ENCODE measurements at places on chromosomes 16 and 17.

DNA sequence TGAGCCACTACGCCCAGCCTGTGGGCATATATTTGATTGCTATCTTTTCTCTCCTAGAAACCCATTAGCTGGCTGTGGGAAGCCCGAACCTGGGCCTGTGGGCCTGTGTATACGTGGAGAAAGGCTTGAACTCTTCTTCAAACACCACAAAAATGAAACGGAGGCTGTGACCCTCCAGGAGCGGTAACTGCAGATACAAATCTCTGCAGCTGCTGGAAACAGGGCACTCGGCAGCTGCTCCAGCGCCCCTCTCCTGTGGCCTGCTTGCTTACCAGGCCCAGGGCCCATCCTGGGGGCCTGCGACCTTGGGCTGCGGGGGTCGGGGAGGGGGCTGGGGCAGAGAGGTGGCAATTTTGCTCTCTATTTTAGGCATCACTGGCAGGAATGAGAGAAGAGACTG lies 28.0 kb upstream of the MTSS2 start:
- DNase-seq: no peak

DNA sequence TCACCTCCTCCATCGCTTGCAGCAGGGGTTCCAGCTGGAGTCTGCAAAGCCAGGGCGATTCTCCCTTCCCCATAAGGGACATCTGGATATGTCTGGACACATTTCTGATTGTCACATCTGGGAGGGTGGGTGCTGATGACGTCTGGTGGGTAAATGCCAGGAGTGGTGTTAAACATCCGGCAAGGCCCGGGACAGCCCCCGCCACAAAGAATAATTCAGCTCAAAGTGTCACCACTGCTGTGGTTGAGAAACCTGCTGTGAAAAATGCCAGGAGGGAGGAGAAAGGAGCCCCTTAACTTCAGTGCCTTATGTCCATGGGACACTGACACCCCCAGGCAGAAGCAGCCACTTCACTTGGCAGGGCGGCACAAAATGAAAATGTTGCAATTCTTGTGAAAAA lies 179.4 kb upstream of the SDK2 start:
- DNase-seq: no peak

GRCh38 chr16:66900721-66901441 lies 17.8 kb downstream of the CDH16 start:
- no peak for DNase-seq

- no peak for DNase-seq
Observed at GRCh38 chr16:69329369-69330285, 761 bp downstream of the PDF start.

DNA sequence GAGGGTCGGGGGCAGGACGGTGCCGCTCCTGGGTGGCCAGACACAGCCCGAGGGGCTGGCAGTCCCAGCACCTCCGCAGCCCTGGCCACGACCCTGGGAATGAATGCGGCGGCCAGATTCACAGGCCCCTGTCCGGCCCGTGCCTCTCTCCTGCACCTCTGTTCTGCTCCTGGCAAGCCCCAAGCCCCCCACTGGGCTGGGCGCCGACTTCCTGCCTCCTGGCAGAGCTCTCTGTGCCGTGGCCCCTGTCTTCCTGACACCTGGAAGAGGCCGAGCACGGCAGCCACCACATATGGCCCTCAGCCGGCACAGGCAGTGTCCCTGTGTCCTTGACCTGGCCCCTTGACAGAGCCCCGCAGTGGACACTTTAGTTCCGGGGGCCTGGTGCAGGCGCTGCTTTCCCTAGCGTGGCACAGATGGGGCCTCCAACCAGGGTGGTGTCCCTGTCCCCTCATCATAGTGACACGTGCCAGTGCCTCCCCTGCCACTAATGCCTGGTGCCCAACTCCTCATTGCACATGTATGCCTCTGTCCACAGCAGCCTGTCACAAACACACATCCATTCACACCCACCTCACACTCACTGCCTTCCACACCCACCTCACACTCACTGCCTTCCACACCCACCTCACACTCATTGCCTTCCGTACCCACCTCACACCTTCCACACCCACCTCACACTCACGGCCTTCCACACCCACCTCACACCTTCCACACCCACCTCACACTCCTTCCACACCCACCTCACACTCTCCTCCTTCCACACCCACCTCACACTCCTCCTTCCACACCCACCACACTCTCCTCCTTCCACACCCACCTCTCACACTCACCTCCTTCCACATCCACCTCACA lies 110.6 kb upstream of the PLCG2 start:
- no peak for DNase-seq

DNA sequence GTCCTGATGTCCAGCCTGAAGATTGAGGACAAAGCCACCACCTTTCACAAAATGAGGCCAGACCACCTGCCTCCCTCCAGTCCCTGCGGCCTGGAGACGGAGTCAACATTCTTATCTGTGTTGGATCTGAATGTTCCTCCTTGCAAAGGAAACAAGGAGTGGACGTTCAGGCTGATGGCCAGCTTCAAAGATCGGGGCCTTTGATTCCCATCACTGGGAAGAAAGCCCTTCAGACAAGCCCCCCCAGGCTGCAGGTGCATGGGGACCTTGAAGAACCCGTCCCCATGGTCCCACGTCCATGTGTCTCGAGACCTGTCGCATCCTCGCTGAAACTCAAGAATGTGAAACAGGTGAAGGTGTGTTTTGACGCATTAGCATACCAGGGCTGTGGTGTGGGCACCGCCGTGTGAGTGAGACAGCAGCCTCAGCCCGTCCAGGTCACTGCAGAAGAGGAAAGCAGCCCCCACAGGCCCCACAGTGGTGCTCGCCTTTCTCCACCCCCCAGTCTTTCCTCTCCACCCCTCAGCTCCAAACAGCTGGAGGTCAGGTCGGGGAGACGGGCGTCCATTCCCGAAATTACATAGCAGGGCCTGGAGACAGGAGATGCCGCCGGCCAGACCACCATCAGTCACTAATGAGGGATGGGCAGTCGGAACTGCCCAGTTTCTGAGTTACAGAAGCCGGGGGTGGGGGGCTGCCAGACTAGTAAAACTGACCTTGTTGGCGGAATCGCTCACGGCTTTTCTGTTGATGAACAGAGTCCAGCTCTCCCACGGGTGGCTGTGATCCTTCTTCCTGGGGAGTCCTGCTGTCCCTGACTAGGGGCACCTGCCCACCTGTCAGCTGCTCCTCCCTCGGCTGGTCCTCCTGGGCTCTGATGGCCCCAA lies 877 bp upstream of the CSNK1D start:
- no peak for DNase-seq

DNA sequence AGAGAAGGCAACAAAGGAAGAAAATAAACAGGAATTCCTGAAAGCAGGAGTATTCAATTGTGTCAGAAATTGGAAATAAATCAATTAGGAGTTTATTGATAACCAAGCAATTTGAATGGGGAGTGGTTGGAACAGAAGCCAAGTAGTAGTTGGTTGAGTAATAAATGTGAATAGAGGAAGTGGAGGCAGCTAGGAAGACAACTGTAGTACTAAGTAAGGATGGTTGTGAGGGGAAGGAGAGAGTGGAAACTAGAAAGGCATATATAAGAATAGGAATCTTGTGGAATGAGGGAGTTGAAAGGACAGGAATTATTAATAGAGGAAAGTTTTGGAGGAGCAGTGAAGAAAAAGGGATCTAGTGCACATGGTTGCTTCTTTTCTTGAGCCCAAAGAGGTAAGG lies 34.4 kb downstream of the NFAT5 start:
- DNase-seq: no peak

DNA sequence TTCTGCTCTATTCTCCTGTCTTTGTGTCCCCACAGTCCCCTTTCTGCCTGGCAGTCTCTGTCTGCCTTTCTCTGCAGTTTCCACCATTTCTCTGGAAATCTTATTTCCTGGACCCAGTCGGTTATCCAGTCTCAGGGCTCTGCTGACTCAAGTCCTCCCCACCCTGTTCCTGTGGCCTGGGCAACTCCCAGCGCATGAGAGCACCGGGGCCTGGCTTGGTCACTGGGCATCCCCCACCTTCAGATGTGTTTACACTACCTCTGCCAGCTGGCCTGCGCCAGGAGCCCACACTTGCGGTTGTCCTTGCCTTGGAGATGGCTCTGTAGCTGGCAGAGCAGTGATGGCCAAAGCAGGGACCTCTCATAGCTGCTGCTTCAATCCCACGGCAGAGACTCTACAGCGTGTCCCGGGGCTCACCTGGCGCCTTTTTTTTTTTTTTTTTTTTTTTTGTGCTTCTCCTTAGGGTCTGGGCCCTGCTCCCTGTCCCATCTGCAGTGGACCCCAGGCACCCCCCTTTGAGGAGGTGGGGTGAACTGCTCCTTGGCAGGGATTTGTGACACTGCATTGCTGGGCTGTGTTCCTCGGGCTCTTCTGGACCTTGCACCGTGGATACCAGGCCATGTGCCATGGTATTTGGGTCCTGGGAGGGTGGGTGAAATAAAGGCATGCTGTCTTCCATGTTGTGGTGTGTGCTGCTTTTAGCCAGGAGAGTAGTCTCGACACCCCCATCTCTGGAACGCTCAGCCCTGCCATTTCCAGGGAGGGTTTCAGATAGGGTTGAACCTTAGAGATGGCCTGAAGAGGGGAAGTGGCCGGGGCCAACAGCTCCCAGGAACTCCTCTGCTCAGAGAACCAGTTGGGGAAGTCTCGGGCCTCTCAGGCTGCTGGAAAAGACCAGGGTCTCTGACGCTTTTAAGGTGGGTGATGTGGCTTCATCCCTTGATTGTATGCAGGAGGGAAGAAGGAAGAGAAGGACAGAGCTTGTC lies 17.5 kb downstream of the GUCY2D start:
- no peak for DNase-seq

DNA sequence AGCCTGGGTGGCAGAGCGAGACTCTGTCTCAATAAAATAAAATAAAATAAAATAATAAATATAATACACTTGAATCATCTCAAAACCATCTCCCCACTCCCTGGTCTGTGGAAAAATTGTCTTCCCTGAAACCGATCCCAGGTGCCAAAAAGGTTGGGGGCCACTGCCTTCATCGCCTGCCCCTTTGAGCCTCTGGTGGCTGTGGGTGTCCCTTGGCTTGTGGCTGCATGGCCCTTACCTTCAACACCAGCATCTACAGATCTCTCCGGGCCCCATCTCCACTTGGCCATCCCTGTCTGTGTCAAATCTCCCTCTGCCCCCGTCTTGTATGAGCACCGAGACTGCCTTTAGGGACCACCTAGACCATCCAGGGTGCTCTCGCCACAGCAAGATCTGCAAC lies 177.3 kb downstream of the SEC14L1 start:
- DNase-seq: no peak

DNA sequence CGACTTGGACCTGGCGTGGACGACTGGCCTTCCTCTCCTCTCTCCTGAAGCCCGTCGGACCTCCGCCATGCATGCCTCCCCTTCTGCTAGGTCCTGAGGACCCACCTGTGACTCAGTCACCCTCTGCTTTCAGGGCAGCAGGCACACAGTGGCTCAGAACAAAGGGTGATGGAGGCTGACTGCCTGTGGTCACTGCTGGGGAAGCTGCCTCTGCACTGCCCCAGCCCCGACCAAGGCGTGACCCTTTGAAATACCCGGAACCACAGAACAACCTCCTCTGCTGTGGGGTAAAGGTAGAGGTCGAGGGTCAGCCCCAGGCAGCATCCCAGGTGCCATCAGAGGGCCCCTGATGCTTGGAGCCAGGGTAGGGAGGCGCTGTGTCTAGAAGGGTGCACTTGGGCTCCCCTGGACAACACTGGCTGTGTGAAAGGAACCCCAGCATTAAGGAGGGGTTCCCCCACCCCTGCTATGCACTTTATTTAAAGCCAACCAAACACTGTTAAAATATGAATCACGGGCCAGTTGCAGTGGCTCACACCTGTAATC lies 12.5 kb upstream of the SLC4A1 start:
- no peak for DNase-seq

GRCh38 chr17:72064606-72065193 lies 56.1 kb upstream of the SOX9 start:
- DNase-seq: no peak
